Stimulated activated CD4-positive, alpha-beta T cell treated with anti-CD3 and anti-CD28 coated beads, Interleukin-12 subunit alpha, Interleukin-12 subunit beta, amount 100 ng/mL, for 48 hours (primary cell): ENCODE measurements at places on chromosomes 2 and 18.

DNA sequence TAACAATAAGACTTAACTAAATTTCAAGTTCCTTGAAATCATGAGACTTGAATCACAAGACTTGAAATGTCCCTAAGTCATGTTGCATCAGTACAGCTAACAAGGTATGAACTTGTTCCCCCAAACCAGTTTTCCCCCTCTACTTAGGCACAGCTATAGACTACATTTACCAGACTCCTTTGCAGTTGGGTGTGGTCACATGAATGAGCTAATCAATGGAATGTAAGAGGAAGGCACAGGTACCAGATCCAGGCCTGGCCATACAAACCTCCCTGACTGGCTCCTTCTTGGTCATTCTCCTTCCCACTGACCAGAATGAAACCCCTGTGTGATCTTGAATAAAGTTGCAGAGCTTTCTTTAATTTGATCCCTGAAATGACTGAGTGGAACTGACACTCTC, 77.8 kb downstream of the DNER start:
- no peak for DNase-seq

DNA sequence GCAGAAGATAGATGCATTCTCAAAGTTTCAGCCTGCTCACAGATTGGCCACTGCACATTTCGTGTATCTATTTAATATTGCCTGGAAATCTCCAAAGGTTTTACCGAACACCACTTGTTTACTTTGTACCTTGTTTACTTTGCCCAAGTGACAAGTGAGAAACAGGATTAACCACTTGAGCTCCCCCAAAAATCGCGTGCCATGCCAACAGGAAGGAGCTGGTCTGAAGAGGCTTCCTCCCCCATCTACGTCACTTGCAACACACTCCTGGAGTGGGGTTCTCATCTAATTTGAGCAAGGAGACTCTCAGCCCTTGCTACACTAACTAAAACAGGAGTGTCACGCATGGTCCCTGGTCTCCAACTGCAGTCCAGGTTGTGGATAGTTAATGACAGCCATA, 212.5 kb upstream of the TMEM200C start:
- no peak for DNase-seq

DNA sequence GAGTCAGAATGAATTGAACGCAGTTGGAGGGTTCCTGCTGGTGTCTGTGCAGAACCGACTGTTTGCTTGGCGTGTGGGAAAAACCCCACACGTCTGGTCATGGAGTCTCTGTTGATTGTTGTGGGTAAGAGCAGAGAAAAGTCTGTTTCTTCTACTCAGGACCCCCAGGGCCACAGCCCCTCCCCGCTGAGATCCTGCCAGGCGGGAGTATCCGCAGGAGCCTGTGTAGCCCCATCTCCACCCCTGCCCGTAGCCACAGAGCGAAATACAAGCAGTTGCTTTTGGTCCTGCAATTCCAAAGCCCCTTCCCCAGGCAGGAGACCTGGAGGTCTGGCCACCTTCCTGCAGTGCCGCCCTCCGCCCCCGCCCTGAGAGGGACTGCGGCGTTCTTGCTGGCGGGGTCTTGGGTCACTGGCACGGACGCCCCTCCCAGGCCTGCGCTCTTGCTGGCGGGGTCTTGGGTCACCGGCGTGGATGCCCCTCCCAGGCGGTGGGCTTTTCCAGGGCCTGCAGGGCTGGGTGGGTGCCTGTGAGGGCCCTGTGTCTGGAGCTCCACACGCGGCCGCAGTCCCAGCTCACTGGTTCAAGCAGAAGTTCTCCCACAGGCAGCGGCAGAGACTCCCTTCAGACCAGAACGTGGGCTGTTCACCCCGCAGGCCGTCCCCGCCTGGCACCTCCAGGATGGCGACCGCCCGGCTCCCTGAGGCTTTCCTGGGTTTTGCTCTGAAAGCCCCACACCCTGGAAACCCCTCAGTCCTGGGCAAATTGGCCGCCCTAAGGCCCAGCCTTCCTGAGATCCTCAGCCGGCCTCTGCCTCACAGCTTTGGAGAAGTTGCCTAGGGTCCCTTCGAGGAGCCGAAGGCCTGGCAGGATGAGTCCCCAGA, 76.0 kb upstream of the CTDP1 start:
- no peak for DNase-seq

DNA sequence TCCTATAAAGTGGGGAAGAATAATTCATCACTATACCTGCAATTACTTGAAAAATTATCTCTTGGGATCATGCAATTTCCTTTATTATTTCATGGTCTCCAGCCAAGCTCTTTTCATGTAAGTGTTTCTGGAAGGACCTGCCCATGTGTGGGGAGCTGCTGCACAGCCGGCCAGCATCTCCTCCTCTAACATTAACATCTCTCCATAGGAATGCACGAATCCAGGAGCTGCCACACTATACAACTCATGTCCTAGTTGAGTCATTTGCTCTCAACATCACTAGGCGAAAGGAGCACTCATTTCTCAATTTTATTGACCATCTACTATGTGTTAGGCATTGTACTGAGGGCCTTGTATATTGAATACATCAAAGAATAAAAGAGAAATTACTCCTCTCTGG, 144.3 kb upstream of the ERBB4 start:
- DNase-seq = no peak

GRCh38 chr2:67346718-67347407, 50.3 kb upstream of the ETAA1 start:
- DNase-seq = no peak

DNA sequence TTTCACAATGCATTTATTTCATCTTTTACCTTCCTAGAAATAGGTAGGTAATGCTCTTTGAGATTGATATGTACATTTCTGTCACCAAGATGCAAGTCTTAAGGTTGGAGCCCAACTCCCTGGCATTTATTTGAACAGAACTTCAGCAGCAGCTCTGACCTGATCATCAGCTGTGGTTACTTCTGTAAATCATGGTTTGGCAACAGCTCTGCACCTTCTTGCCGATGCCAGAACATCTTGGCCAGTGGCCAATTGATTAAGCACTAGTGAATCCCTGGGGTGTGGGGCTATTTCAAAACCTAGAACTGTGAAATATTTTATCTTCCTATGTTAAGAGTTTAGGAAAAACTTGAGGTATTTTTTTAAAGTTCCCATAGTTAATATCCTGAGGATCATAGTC, 124.8 kb upstream of the NYAP2 start:
- no peak for DNase-seq

DNA sequence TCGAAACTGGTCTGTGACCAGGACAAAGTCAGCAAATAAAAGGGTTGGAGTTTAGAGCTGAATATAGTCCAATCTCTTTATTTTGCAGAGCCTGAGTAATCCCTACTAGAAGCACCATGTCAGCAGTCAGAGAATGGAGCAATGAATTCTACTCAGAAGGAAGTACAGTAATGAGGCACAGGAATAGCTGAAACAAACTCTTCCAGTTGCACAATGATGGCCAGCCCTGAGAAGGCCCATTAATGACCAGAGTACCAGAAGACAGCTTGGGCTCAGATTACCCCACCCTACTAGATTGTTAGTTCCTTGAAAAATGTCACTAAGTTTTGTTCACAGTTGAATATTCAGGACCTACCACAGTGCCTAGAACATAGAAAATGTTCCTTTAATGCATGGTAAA, 40.3 kb upstream of the SCG2 start:
- no peak for DNase-seq

- no peak for DNase-seq
These were observed 123.6 kb downstream of the DNAH7 start for GRCh38 chr2:195945056-195945455.

- DNase-seq = no peak
These were observed 43.2 kb upstream of the ZC3H15 start for GRCh38 chr2:186442885-186443284.

GRCh38 chr2:44135771-44136170, 32.9 kb upstream of the PPM1B start:
- no peak for DNase-seq
